ENCODE measurements at places on chromosomes 4 and X.

DNA sequence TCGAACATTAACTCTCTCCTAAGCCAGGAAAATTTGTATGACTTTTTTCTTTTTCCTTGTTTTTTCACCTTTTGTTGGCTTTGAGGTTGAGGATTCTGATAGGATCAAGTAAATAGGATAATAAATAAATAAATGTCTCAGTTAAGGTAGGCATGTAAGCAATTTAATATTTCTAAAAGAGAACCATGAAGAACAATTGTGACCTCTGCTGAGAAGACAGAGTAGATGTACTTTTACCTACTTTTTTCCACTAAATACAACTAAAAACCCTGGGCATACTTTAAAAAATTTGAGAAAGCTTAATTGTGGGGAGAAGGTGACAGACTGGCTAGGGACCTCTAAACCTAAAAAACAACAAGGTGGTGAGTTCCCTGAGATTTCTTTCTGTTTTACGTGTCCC is 31.6 kb upstream of the CLNK start:
- DNase-seq: no peak

DNA sequence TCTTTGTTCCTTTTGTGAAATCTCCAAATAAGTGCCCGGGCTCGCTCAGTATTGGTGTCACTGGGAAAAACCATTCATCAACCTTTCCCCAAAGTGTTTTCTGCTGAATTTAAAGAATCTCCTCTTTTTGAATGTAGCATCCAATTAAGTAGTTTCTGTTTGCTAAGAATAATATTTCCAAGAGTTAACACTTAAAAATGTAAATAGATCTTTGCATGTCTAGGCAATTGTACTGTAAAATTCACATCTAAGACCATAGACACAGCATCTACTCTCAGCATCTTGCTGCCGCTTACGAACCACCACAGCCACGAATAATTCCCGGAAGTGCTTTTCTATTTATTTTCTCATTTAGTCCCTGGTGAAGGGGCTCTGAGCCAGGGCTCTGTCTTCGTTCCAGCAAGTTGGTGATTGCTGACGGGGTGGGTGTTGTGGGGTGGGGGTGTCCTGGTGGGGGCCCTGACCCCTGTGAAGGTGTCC is 1.4 kb downstream of the NSG1 start:
- no peak for DNase-seq

GRCh38 chrX:105460376-105460775 is 239.9 kb upstream of the TEX13A start:
- DNase-seq: no peak

DNA sequence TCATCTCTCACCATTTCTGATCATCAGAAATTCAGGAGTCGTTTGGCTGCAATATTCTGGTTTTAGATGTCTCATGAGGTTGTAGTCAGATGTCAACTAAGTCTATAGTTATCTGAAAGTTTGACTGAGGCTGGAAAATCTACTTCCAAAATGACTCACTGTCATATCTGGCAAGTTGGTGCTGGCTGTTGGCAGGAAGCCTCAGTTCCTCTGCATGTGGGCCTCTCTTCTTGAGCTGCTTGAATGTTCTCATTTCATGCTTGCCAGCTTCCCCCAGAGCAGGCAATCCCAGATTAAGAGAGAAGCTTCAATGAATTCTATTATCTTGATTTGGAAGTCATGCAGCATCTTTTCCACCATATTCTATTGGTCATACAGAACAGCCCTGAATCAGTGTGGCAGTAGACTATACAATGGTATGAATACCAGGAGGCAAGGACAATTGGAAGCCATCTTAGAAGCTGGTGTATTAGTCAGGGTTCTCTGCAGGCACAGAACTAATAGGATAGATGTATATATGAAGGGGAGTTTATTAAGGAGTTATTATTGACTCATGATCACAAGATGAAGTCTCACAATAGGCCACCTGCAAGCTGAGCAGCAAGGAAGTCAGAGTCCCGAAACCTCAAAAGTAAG is 46.8 kb upstream of the ELF2 start:
- no peak for DNase-seq

DNA sequence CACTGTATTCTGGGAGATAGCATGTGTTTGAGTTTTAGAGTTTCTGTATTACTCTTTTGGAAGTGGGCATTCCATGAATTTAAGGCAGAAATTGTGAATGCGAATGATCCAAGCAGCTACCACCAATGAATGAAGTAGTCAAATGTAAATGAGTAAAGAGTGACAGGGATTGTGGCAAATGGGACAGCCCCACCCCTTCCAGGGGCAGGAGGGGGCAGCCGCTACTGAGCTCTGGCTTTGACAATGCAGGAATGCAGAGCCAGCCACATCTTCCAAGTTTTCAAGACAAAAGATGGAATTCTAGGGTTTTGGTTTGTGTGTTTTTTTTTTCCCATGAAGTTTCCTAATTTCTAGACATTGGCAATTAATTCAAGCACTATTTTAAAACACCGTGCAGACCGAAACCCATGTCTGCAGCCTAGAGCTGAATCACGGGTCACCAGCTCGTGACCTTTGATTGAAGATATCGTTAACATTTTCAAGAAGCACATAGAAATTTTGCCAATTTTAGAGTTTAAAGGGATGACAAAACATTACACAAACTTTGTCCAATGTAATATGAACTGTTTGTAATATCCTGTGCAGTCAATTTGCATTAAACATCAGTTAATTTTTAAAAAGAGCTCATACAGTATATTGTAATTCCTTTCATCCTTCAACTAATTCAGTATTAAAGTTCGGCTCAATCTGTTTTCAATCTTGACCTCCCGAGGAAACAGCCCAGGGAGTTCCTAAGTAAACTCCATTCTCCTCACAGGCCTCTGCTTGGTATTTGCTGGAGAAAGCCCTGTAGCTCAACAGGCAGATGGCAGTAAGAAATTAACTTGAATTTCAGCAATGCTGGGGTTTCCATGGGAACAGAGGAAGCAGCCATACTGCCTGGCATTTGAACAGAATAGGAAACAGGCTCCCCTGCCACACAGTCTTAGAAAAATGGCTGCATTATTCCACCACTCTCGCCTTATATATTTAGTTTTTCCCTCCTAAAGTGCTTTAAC is 83.4 kb downstream of the UCHL1 start:
- no peak for DNase-seq

GRCh38 chr4:140125374-140125773 is 28.6 kb downstream of the MAML3 start:
- DNase-seq: no peak

DNA sequence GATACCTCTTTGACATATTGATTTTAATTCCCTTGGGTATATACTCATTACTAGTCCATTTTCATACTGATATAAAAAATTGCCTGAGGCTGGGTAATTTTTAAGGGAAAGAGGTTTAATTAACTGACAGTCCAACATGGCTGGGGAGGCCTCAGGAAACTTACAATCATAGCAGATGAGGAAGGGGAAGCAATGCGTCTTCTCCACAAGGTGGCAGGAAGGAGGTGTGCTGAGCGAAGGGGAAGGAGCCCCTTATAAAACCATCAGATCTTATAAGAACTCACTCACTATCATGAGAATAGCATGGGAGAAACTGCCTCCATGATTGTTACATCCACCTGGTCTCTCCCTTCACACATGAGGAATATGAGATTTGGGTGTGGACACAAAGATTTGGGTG is 42.4 kb downstream of the MSX1 start:
- DNase-seq: no peak

DNA sequence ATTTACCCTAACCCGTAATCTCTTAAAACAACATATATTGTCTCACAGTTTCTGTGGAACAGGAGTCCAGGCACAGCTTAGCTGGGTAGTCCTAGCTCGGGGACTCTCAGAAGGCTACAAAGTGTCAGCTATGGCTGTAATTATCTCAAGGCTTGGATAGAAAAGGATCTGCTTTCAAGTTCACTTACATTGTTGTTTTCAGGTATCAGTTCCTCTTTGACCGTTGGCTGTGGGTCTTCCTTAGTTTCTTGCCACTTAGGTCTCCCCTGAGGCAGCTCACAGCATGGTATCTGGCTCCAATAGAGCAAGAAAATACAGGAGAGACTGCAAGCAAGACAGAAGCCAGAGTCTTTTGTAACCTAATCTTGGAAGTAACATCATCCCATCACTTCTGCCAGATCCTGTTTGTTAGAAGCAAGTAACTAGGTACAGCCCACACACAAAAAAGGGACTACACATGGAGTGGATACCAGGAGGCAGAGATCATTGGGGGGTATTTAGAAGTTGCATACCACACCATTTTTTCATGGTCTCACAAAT is 137.0 kb downstream of the MAGEB5 start:
- no peak for DNase-seq

Measured in stimulated activated CD8-positive, alpha-beta memory T cell treated with anti-CD3 and anti-CD28 coated beads, Interleukin-4, amount 100 ng/mL, for 24 hours (primary cell).